ENCODE measurements at places on chromosomes 16 and 17. TPM values are rescaled to one million over a fixed set of nuclear protein-coding genes. Genes with fewer than 3 reads are reported as not detected.

GRCh38 chr17:77483128-77483598, 342.4 kb downstream of the SEC14L1 start:
- peaks cover 23% of the 10 kb centered on the region for H3K4me1 ChIP-seq
- peaks cover 22% of the 10 kb centered on the region for H3K36me3 ChIP-seq
- no peak overlapping the region for H3K4me3 ChIP-seq
- no peaks in the 10 kb centered on the region for H3K27me3 ChIP-seq
- DNase-seq: no peak

- DNase-seq: no peak
- no peaks in the 10 kb centered on the region for H3K36me3 ChIP-seq
- H3K27me3 ChIP-seq: no peaks in the 10 kb centered on the region
Measured at GRCh38 chr16:68503334-68503733, 35.8 kb upstream of the ZFP90 start.

DNA sequence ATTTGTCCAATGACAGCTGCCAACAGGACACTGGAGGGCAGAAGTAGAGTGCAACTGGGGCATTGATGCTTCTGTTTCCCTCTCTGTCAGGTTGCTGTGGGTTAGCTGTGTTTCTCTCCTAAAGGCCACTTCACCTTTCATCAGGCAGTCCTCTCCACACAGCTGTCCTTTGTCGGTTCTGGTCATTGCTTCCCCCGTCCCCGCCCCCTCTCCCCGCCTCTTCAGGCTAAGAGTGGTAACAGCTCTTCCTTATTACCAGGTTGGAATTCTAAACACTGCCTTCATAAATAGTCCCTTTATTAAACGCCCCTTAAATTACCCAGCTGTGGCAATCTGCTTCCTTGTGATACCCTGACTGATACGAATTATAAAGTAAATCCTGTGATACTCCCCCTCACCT, 31.8 kb upstream of the NSRP1 start:
- H3K4me3 ChIP-seq: no peak overlapping the region
- no peaks in the 10 kb centered on the region for H3K4me1 ChIP-seq
- H3K27me3 ChIP-seq: peaks cover 11% of the 10 kb centered on the region
- no peak for DNase-seq
- H3K27ac ChIP-seq: no peak overlapping the region
- H3K36me3 ChIP-seq: no peaks in the 10 kb centered on the region

Gene CA5A
- not detected for total RNA-seq

Measured in activated CD4-positive, alpha-beta memory T cell treated with anti-CD3 and anti-CD28 coated beads for 36 hours (primary cell).